ENCODE measurements at places on chromosomes 2 and 18. TPM values are rescaled to one million over a fixed set of nuclear protein-coding genes. Genes with fewer than 3 reads are reported as not detected.
A peak's percentile ranks its signal among the peaks of the same experiment; 100 is the strongest.

The SP140 gene
- 34.5 TPM for total RNA-seq

The SCN3A gene
- 0.64 TPM for total RNA-seq

The VWA3B gene
- not detected for total RNA-seq

The RGPD4 gene
- total RNA-seq, result 0.11 TPM

The NT5DC4 gene
- total RNA-seq, result not detected

GRCh38 chr18:62522504-62523254, at the start of gene ZCCHC2:
TSS of gene ZCCHC2 (plus strand) at chr18:62523025. CDS start at chr18:62523425, 400 bp downstream.
- peaks cover 4% of the 10 kb centered on the region for H3K36me3 ChIP-seq
- peaks cover 23% of the 10 kb centered on the region for H3K4me1 ChIP-seq
- peak within 1 kb of the TSS; percentile 81 for H3K4me3 ChIP-seq
- peak; percentile 99 for DNase-seq
- H3K27ac ChIP-seq, result peak within 1 kb of the TSS; percentile 88
- no peaks in the 10 kb centered on the region for H3K27me3 ChIP-seq

- no peaks in the 10 kb centered on the region for H3K4me1 ChIP-seq
- H3K27ac ChIP-seq, result peak overlapping the region; percentile 9
- DNase-seq, result no peak
- no peaks in the 10 kb centered on the region for H3K27me3 ChIP-seq
- no peak overlapping the region for H3K4me3 ChIP-seq
Observed at GRCh38 chr2:47029737-47030524, 114.3 kb upstream of the MCFD2 start.

DNA sequence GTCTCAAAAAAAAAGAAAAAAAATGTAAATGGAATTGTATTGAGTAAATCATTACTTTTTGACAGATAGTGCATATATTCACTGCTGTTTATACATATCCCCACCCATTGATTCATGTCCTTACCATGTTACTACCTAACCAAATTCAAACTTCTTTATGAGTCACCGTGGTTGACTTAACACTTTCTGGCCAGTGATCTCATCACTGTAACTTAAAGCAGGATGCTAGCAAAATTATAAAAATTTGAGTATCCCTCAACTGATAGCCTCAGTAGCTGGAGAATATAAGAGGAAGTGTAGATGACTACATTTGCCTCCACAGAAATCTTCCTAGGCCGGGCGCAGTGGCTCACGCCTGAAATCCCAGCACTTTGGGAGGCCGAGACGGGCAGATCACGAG, 13.4 kb downstream of the CNOT9 start:
- H3K4me3 ChIP-seq, result no peak overlapping the region
- peaks cover 57% of the 10 kb centered on the region for H3K36me3 ChIP-seq
- H3K27ac ChIP-seq, result no peak overlapping the region
- DNase-seq, result no peak
- H3K4me1 ChIP-seq, result no peaks in the 10 kb centered on the region

GRCh38 chr2:172108587-172108930, 5.9 kb upstream of the DLX2 start:
- no peak overlapping the region for H3K27ac ChIP-seq
- DNase-seq, result no peak
- H3K4me1 ChIP-seq, result peaks cover 12% of the 10 kb centered on the region

GRCh38 chr2:84969511-84970209, 1.3 kb upstream of the KCMF1 start:
- H3K27me3 ChIP-seq, result no peaks in the 10 kb centered on the region
- no peaks in the 10 kb centered on the region for H3K36me3 ChIP-seq
- peak overlapping the region; percentile 65 for H3K4me3 ChIP-seq
- H3K4me1 ChIP-seq, result peaks cover 19% of the 10 kb centered on the region
- DNase-seq, result peak; percentile 38

GRCh38 chr2:144596073-144596871, 76.4 kb upstream of the ZEB2 start:
- DNase-seq, result no peak
- no peak overlapping the region for H3K27ac ChIP-seq
- no peaks in the 10 kb centered on the region for H3K4me1 ChIP-seq
- no peaks in the 10 kb centered on the region for H3K27me3 ChIP-seq
- no peaks in the 10 kb centered on the region for H3K36me3 ChIP-seq

GRCh38 chr2:199457147-199458008, at the start of gene SATB2:
TSS of gene SATB2 (minus strand) at chr2:199457939. CDS start at chr2:199456037, 1,902 bp downstream.
- H3K4me1 ChIP-seq, result peaks cover 18% of the 10 kb centered on the region
- H3K4me3 ChIP-seq, result peak within 1 kb of the TSS; percentile 94
- H3K27ac ChIP-seq, result no peak within 1 kb of the TSS
- DNase-seq, result no peak
- H3K36me3 ChIP-seq, result no peaks in the 10 kb centered on the region
- H3K27me3 ChIP-seq, result peaks cover 38% of the 10 kb centered on the region

DNA sequence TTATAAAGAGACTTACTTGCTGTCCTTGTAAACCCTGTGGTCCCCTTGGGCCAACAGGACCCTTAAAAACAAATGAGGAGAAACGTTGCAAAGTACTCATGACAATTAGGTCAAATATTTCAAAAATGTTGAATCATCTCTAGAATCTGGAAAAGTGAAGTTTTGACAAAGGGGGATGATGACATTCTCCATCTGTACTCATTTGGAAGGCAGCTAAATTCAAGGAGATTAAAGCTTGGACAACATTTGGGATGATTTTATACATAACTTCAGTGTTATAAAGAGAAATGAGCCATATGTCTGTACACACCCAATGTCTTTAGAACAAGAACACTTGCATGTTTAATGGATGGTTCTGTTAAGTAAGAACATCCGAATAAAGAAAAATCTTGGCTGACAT, 92.9 kb downstream of the COL5A2 start:
- no peaks in the 10 kb centered on the region for H3K27me3 ChIP-seq
- H3K36me3 ChIP-seq, result no peaks in the 10 kb centered on the region
- H3K4me3 ChIP-seq, result no peak overlapping the region

GRCh38 chr2:47204691-47205090, 49.6 kb upstream of the STPG4 start:
- peaks cover 6% of the 10 kb centered on the region for H3K27me3 ChIP-seq
- H3K4me3 ChIP-seq, result no peak overlapping the region
- H3K4me1 ChIP-seq, result no peaks in the 10 kb centered on the region
- no peak overlapping the region for H3K27ac ChIP-seq

DNA sequence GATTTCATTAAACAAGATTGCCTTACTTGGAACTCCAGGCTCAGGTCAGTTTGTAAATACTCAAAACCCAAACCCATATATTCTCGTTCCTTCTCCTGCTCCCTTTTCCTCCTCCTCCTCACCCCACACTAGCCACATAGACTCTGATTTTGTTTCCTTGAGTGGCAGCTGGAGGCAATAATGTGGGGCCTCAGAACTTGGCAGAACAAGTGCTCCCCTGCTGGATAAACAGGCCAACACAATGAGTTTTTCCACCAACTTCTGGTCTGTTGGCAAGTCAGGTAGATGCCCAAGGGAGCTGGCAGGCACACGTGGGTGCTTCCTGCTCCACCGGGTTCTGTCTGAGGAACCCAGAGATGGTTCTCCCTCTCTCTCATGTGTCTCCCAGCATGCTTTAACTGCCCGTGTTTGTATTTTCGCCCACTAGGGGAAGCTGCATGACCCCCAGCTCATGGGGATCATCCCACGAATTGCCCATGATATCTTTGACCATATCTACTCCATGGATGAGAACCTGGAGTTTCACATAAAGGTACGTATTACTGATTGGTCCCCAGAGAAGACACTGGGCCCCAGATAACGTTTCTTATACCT, 61.9 kb downstream of the KIF5C start:
- no peak overlapping the region for H3K27ac ChIP-seq
- H3K4me1 ChIP-seq, result no peaks in the 10 kb centered on the region
- no peak for DNase-seq
- no peak overlapping the region for H3K4me3 ChIP-seq
- no peaks in the 10 kb centered on the region for H3K27me3 ChIP-seq

GRCh38 chr18:75586130-75586889, 158.8 kb upstream of the SMIM21 start:
- H3K36me3 ChIP-seq, result no peaks in the 10 kb centered on the region
- no peaks in the 10 kb centered on the region for H3K27me3 ChIP-seq
- no peak overlapping the region for H3K4me3 ChIP-seq
- no peak for DNase-seq

- H3K4me1 ChIP-seq, result peaks cover 22% of the 10 kb centered on the region
- no peaks in the 10 kb centered on the region for H3K36me3 ChIP-seq
- H3K27me3 ChIP-seq, result no peaks in the 10 kb centered on the region
Observed at GRCh38 chr2:70144443-70145143, 46.2 kb downstream of the C2orf42 start.

DNA sequence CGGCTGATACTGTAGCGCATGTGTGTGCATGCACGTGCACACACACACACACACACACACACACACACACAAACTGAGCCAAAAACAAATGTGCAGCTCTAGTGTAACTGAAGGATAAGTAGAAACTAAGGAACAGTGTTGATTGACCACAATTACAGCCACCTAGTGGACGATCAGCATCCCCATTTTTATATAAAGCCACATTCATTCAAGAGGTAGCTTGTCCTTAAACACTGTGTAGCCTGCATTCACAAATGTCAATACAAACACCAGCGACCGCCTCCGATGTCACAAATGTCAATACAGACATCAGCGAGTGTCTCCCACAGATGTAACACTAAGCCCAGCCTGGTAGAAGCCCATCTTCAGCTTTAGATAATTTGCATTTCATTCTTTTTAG, 167.4 kb downstream of the PTGR3 start:
- no peak overlapping the region for H3K27ac ChIP-seq
- H3K4me1 ChIP-seq, result no peaks in the 10 kb centered on the region
- no peak for DNase-seq

DNA sequence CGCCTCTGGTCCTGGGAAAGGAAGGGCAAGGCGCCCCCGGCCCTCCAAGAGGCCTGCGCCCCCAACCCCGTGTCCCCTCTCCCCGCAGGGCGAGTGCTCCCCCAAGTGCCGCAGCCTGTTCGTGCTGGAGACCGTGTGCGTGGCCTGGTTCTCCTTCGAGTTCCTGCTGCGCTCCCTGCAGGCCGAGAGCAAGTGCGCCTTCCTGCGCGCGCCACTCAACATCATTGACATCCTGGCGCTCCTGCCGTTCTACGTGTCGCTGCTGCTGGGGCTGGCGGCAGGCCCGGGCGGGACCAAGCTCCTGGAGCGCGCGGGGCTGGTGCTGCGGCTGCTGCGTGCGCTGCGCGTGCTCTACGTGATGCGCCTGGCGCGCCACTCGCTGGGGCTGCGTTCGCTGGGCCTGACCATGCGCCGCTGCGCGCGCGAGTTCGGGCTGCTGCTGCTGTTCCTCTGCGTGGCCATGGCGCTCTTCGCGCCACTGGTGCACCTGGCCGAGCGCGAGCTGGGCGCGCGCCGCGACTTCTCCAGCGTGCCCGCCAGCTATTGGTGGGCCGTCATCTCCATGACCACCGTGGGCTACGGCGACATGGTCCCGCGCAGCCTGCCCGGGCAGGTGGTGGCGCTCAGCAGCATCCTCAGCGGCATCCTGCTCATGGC, 52.4 kb downstream of the SLC66A2 start:
- H3K36me3 ChIP-seq, result no peaks in the 10 kb centered on the region
- DNase-seq, result no peak
- no peak overlapping the region for H3K27ac ChIP-seq
- H3K4me1 ChIP-seq, result no peaks in the 10 kb centered on the region
- H3K4me3 ChIP-seq, result no peak overlapping the region
- no peaks in the 10 kb centered on the region for H3K27me3 ChIP-seq

DNA sequence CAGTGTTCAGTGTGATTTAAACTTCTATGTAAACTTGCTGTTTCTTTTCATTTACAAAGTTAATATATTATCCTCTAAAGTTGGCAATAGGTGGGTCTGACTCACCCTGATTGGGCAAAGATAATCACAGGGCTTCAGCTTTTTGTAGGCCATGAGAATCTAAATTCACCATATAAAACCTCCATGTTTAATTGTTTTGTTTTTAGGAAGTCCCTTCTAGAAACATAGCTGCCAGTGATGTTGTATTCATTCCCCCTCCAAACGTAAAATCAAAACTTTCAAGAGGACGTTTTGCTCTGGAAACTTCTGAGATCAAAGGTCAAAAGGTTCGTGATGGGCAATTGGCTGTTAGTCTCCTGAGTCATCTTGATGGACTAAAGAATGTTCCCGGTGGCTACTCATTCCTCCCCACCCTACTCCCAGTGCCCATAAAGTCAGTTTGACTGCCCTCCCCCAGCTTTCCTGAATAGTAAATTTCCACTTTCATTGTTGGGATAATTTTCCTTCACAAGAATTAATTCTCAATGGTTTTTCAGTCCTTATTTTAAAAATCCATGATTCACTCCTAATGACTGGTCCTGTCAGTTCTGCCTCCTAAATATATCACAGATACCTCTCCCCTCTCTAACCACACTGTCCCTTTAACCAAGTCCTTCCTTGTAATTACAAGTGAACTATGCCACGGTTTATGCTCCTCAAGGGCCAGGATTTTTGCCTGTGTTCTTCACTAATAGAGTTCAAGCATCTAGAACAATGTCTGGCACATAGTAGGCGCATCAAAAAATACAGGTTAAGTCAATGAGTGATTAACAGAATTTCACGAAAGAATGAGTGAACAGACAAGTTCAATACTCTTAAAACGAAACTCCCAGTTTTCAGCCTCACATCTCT, 164.4 kb upstream of the VRK2 start:
- H3K27ac ChIP-seq, result no peak overlapping the region
- H3K4me1 ChIP-seq, result no peaks in the 10 kb centered on the region
- no peaks in the 10 kb centered on the region for H3K27me3 ChIP-seq
- H3K36me3 ChIP-seq, result no peaks in the 10 kb centered on the region
- no peak overlapping the region for H3K4me3 ChIP-seq

GRCh38 chr2:130951018-130951417, 114.3 kb downstream of the ARHGEF4 start:
- H3K27me3 ChIP-seq, result no peaks in the 10 kb centered on the region
- no peak overlapping the region for H3K4me3 ChIP-seq
- no peak overlapping the region for H3K27ac ChIP-seq
- no peaks in the 10 kb centered on the region for H3K4me1 ChIP-seq
